Common myeloid progenitor, CD34-positive (primary cell): ENCODE measurements at places on chromosomes 3 and 15.

DNA sequence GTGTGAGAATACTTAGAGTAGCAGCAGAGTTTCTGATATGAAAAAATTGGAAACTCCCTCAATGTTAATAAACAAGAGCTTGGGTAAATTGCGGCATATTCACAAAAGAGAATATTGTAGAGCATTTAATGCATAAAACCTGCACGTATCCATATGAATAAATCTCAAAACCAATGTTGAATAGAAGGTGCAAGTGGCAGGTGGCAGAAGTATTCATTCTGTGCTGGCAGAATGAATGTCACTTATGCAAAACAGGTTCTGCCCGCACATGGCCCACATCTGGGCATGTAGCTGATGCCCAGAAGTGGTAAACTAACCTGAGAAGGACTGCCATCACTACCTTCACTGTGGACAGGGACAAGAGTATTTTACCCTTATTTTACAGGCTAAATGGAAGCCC, 14.1 kb upstream of the PRSS50 start:
- DNase-seq: no peak

DNA sequence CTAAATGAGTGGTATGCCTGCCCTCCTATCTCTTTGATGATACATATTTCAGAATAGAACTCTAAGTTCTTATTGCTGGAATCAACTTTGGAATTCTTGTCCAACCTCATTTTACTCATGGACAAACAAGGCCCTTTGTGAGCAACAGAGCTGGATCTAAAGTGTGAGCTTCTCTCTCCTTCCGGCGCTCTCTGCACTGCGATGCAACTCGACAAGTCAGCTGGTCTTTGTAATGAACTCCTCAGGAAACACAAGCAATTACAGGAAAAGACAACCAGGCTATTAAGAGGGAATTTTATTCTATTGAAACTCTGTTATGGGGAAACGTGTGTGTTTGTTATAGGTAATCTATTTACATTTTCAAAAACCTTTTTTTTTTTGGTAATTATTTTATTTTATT, 20.3 kb upstream of the NRROS start:
- no peak for DNase-seq

- no peak for DNase-seq
Measured at GRCh38 chr3:66386011-66386924, 114.6 kb downstream of the LRIG1 start.

- no peak for DNase-seq
Measured at GRCh38 chr15:81222007-81222406, 25.3 kb downstream of the IL16 start.

- DNase-seq: no peak
Measured at GRCh38 chr3:192332386-192333291, 394.7 kb downstream of the FGF12 start.

DNA sequence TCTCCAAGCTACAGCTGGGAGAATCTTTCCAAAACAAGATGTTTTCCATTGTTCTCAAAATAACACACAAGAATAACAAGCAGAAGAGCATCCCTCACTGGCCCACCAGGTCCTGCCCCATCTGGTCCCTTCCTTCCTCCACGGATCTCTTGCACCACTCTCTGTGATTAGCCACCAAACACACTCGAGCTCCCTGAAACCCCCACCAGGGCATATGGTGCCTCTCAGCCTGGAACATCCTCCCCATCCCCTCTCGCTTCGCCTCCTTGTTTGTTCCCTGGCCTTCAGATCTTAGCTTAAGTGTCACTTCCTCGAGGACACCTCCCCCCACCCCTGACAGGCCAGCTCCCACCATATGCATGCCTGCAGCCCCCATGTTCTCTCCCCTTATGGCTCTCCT, 496.6 kb upstream of the PROK2 start:
- DNase-seq: no peak

DNA sequence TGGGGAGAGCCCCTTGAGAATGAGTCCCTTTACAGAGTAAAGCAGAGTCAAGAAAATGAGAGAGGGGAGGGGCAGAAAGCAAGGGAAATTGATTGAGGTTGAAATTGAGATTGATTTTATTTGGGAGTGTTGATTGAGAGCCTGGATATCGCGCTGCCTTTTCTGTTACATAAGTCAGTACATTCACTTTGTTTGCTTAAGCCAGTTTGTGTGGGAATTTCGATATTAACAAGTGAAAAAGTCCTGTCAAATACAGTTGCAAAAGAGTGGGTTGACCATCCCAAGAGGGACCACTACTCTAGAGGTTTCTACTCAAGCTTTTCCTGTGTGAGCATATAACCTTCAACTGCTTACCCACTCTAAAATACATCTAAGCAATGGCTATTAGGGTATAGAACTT, 331.4 kb upstream of the AZI2 start:
- DNase-seq: no peak

- DNase-seq: no peak
Measured at GRCh38 chr15:89900849-89901248, 7.1 kb upstream of the AP3S2 start.
